Keratinocyte (primary cell): ENCODE measurements at places on chromosomes 5 and 9. TPM values are rescaled to one million over a fixed set of nuclear protein-coding genes. Genes with fewer than 3 reads are reported as not detected.

- H3K27ac ChIP-seq, result peak overlapping the region; percentile 76
Measured at GRCh38 chr9:91193658-91194391, 167.9 kb downstream of the AUH start.

DNA sequence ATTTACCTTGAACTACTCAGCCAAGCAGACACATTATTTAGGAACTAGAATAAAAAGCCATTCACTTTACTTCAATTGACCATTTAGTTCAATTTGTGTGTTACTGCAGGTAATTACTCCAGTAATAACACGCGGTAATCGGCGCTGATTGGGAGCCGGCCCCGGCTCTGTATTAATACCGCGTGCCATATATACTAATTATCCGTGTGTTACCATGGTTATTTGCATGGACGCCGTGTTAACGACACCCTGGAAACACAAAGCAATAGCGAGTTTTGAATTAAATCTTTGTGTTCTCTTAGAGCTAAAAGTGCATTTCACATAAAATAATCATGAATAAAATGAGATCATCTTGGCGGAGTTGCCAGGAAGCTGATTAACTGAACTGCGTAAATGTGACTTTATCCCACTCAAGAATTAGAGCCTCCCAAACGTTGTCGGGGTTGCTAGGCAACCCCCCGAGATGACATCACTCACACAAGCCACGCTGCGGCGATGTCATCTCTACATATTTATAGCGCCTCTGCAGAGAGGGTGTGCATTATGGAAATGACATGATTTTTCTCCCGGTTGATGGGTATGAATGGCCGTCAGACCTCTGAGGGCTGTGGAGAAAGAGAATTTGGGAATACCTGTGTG is 41.4 kb upstream of the RNU6ATAC start:
- H3K4me1 ChIP-seq, result no peaks in the 10 kb centered on the region
- H3K27ac ChIP-seq, result no peak overlapping the region
- H3K36me3 ChIP-seq, result no peaks in the 10 kb centered on the region
- H3K4me3 ChIP-seq, result no peak overlapping the region
- peaks cover 10% of the 10 kb centered on the region for H3K27me3 ChIP-seq

GRCh38 chr5:360257-361027 is 38.9 kb downstream of the AHRR start:
- no peaks in the 10 kb centered on the region for H3K36me3 ChIP-seq
- no peak overlapping the region for H3K27ac ChIP-seq
- no peak for DNase-seq
- H3K4me3 ChIP-seq, result no peak overlapping the region
- peaks cover 7% of the 10 kb centered on the region for H3K27me3 ChIP-seq

BHMT2 gene
- not detected in 3 replicates for polyA plus RNA-seq

SHOC1 gene
- 0.01 to 0.03 TPM in 2 of 3 replicates, not detected in the other for polyA plus RNA-seq

OTP gene
- polyA plus RNA-seq, result not detected in 3 replicates

- no peak overlapping the region for H3K27ac ChIP-seq
- no peaks in the 10 kb centered on the region for H3K36me3 ChIP-seq
- H3K4me1 ChIP-seq, result no peaks in the 10 kb centered on the region
- peaks cover 67% of the 10 kb centered on the region for H3K27me3 ChIP-seq
- no peak for DNase-seq
- H3K4me3 ChIP-seq, result no peak overlapping the region
Measured at GRCh38 chr5:77210964-77211690, 647 bp downstream of the PDE8B start.

DNA sequence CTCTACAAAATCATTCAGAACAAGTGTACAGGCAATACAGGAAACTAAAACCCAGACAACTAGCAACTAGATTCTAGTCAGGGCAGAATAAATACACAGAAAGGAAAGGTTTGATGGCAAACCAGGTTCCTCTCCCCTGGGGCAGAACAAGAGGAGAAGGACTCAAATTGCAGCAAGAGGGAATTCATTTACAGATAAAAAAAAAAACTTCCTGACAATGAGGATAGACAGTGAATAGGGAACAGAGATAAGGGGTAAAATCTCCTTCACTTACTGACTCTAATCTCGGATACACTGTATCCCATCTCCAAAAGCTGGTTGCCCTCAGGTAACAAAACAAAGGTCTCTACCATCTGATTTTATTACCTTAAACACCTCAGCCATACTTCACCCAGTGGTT is 244.0 kb downstream of the SEC61B start:
- no peaks in the 10 kb centered on the region for H3K36me3 ChIP-seq
- no peak overlapping the region for H3K4me3 ChIP-seq
- H3K27me3 ChIP-seq, result no peaks in the 10 kb centered on the region
- DNase-seq, result no peak
- H3K4me1 ChIP-seq, result no peaks in the 10 kb centered on the region
- no peak overlapping the region for H3K27ac ChIP-seq

ABCA2 gene
- polyA plus RNA-seq, result 1.3 to 4.2 TPM (median 1.4 TPM) in 3 replicates

FAXDC2 gene
- polyA plus RNA-seq, result 4.6 to 11.0 TPM (median 7.1 TPM) in 3 replicates

DNA sequence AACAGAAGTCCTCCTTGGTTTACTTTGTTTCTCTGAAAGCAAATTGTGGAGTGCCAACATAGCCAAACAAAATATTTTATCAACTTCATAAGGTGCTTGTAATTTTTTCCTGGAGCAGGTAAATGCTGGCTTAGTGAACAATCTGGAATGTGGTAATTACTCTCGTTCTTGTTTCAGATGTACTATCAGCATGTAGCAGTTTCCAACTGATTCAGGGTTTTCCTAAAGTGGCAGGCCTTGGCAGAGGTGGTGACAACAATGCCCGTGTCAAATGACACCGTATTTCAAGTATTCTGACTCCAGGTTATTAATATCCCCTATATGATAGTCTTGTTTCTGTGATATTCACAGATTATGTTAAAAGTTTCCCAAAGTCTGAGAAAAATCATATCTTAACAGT is 1.2 kb downstream of the C9orf72 start:
- no peaks in the 10 kb centered on the region for H3K36me3 ChIP-seq
- H3K4me1 ChIP-seq, result peaks cover 9% of the 10 kb centered on the region
- H3K27me3 ChIP-seq, result no peaks in the 10 kb centered on the region
- H3K27ac ChIP-seq, result no peak overlapping the region
- no peak overlapping the region for H3K4me3 ChIP-seq

DNA sequence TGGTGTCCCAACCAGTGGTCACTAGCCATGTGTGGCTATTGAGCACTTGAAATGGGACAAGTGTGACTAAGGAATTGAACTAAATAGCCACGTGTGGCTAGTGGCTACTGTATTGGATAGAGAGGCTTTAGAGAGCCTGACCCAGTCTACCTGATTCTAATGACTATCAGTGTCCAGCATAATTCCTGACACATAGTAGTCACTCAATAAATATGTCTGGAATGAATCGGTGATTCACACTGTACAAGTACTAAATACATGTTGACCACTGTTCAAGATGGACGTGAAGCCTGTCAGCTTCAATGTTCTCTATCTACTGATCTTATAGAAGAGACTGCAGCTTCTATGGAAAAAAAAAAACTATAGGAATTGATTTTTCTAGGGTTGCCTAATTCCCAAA is 57.7 kb upstream of the MAST4 start:
- peaks cover 7% of the 10 kb centered on the region for H3K4me1 ChIP-seq
- H3K27me3 ChIP-seq, result no peaks in the 10 kb centered on the region

DNAH5 gene
- polyA plus RNA-seq, result 0.49 to 0.73 TPM (median 0.67 TPM) in 3 replicates

GRCh38 chr5:41892031-41892430 is 12.1 kb upstream of the RIMOC1 start:
- H3K4me1 ChIP-seq, result no peaks in the 10 kb centered on the region
- H3K4me3 ChIP-seq, result no peak overlapping the region
- no peak overlapping the region for H3K27ac ChIP-seq
- peaks cover 6% of the 10 kb centered on the region for H3K27me3 ChIP-seq
- no peaks in the 10 kb centered on the region for H3K36me3 ChIP-seq

ERBIN gene
- polyA plus RNA-seq, result 18.6 to 30.6 TPM (median 24.5 TPM) in 3 replicates

TCERG1 gene
- 48.2 to 71.6 TPM (median 51.8 TPM) in 3 replicates for polyA plus RNA-seq

DNA sequence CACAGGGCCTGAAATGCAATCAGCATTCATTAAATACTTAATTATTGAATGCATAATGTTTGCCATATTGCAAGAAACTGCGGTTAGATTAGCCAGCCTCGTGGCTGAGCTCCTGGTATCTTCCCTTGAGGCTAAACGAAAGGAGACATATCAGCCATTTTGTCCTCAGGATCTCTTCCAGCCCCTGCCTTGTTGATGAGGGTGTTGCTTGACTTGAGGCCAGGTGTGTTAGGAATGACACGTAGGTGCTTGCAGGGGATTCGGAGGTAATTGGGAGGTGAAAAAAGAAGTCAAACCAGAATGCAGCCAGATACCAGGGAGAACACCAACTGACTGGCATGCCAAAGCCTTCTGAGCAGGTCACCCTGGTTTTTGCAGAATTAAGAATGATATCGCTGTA is 12.5 kb downstream of the SH3RF2 start:
- H3K4me1 ChIP-seq, result peaks cover 52% of the 10 kb centered on the region
- peaks cover 12% of the 10 kb centered on the region for H3K36me3 ChIP-seq
- no peak for DNase-seq

DNA sequence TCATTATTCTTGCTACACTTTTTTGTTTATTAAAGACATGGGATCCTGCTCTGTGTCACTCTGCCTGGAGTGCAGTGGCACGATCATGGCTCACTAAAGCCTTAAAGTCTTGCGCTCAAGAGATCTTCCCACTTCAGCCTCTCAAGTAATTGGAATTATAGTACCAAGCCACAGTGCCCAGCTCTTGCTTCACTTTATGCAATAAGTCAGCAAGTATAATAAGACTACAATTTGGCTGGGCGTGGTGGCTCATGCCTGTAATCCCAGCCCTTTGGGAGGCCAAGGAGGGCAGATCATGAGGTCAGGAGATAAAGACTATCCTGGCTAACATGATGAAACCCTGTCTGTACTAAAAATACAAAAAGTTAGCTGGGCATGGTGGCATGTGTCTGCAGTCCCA is 5.9 kb downstream of the C9orf153 start:
- H3K27me3 ChIP-seq, result no peaks in the 10 kb centered on the region
- no peaks in the 10 kb centered on the region for H3K36me3 ChIP-seq
- H3K27ac ChIP-seq, result no peak overlapping the region
- no peak for DNase-seq
- H3K4me3 ChIP-seq, result no peak overlapping the region

- no peaks in the 10 kb centered on the region for H3K36me3 ChIP-seq
- H3K4me1 ChIP-seq, result no peaks in the 10 kb centered on the region
- DNase-seq, result no peak
- no peaks in the 10 kb centered on the region for H3K27me3 ChIP-seq
- H3K4me3 ChIP-seq, result no peak overlapping the region
- H3K27ac ChIP-seq, result no peak overlapping the region
Measured at GRCh38 chr9:87792831-87793288, 66.9 kb downstream of the CTSL start.

TEK gene
- polyA plus RNA-seq, result 0.01 to 0.05 TPM (median 0.03 TPM) in 3 replicates

GRCh38 chr5:123700624-123701287 is 188.8 kb downstream of the CSNK1G3 start:
- H3K27me3 ChIP-seq, result no peaks in the 10 kb centered on the region
- H3K4me1 ChIP-seq, result peaks cover 23% of the 10 kb centered on the region
- no peak overlapping the region for H3K4me3 ChIP-seq
- no peaks in the 10 kb centered on the region for H3K36me3 ChIP-seq

DNA sequence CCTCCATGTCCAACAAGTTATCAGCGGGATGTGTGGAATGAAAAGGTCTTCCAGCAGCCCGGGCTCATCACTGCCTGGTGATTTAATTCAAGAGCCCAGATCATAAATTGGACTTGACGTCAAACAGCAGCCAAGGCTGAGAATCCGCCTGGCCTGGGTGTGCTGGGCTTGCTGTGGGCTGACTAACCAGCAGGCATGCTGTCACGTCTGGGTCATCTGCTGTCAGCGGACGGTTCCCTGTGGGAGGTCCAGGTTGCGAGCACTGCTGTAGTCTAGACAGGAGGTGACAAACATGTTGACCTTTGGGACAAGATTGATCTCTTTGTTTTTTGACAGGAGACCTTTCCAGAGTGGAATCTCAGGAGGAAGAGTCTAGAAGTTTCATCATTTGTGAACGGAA is 289.7 kb downstream of the OSTF1 start:
- H3K27ac ChIP-seq, result no peak overlapping the region
- H3K36me3 ChIP-seq, result no peaks in the 10 kb centered on the region
- no peak overlapping the region for H3K4me3 ChIP-seq
- no peak for DNase-seq
